ENCODE measurements at places on chromosomes 6 and 20.
A peak's percentile ranks its signal among the peaks of the same experiment; 100 is the strongest.

- no peak for DNase-seq
Measured at GRCh38 chr6:136036071-136036380, 184.5 kb downstream of the PDE7B start.

DNA sequence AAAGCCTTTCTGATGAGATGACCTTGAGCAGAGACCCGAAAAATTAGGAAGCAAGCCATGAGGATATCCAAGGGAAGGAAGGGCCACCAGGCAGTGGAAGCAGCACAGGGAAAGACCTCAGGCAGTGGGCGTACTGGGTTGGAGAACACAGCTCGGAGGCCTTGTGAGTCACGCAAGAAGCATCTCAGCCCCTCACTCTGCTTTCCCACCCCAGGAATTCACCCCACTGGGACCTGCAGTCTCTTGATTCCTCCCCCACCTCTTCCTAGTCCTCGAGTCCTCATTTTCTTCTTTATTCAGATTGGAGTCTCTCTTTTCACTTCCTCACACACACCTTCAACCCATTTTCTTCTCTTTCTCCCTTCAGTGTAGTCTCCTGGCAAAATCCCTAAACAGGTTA, 27.0 kb downstream of the RPRD1B start:
- DNase-seq = no peak

DNA sequence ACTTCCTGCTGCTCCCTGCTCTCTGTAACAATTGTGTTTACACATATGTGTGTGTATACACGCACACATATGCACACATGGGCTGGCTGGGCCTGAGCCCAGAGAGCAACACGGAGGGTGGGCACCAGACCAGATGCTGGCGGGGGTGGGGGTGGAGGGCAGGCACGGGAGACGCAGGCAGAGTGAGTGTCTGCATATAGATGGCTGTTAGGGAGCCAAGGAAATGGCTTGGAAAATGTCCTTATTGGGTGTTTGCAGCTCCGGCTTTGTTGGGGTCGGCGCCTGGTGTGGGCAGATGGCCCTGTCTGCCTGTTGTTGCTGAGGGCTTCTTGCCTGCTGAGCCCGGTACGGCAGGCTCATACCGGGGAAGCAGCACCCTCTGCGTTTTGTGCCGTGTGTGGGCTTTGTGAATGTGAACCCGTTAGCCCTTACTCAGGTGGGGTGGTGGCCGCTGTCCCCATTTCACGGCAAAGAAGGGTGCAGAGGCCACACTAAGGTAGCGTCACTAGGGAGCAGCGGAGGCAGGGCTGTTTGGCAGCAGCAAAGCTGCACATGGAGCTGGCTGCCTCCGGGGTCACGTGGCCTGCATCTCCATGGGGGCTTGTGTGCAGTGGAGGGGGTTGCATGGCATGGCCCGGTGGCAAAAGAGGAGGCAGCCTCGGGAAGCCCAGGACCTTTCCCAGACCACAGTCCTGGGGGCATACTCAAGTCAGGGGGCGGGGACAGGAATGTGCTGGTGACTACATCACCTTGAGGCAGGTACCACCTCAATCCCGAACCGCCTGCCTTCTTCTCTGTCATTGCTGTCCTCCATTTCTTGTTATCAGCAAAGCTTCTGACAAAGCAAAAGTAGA, 47.4 kb upstream of the SRF start:
- DNase-seq = no peak

- DNase-seq = no peak
Measured at GRCh38 chr20:2156666-2157624, 55.3 kb downstream of the STK35 start.

- no peak for DNase-seq
Measured at GRCh38 chr6:20203561-20204511, 8.4 kb downstream of the MBOAT1 start.

DNA sequence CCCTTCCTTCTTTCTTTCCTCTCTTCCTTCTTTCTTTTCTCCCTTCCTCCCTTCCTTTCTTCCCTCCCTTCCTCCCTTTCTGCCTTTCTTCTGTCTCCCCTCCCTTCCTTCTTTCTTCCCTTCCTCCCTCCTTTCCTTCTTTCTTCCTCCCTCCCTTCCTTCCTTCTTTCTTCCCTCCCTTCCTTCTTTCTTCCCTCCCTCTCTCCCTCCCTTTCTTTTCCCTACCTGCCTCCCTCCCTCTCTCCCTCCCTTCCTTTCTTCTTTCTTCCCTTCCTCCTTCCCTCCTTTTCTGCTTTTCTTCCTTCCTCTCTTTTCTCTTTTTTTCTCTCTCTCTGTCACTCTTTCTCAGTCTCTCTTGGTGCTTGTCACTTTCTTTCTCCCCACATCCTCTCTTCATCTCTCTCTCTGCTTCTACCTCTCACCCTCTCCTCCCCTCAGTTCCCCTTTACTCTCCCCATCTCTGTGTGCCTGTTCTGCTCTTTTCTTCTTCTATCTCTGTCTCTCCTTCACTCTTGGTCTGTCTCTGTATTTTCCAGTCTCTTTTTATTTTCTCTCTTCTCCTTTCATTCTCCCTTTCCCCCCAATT, 30.1 kb upstream of the FAM83D start:
- DNase-seq = no peak

DNA sequence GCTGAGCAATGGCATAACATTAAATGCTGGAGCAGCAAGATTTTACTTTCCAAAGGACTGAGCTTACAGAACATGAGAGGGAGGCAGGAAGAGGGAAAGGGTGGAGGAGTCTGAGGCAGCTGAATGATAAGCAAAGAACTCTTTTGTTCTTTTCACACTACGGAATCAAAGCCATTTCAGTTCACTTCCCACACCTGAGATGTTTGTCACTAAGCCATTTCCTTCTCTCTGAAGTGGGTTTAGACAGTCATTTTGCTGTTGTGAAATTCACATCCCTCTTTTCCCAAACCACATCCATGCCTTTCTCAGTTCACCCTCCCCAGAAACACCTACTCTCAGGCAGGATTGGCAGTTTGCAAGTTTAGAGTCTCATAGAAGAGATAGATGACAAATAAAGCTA, 267.9 kb downstream of the ADGRG6 start:
- no peak for DNase-seq

- DNase-seq = no peak
Measured at GRCh38 chr6:157867981-157868380, 44.9 kb downstream of the SNX9 start.

- DNase-seq = no peak
Measured at GRCh38 chr6:169420912-169421543, 167.4 kb upstream of the THBS2 start.

GRCh38 chr6:106748547-106749207, 119.3 kb downstream of the QRSL1 start:
- no peak for DNase-seq

GRCh38 chr20:63215101-63216040, 560 bp downstream of the YTHDF1 start:
- no peak for DNase-seq

- no peak for DNase-seq
Measured at GRCh38 chr6:135030532-135031178, 24.0 kb downstream of the HBS1L start.

- peak; percentile 23 for DNase-seq
Measured at GRCh38 chr6:135535989-135536414, 38.5 kb upstream of the AHI1 start.

DNA sequence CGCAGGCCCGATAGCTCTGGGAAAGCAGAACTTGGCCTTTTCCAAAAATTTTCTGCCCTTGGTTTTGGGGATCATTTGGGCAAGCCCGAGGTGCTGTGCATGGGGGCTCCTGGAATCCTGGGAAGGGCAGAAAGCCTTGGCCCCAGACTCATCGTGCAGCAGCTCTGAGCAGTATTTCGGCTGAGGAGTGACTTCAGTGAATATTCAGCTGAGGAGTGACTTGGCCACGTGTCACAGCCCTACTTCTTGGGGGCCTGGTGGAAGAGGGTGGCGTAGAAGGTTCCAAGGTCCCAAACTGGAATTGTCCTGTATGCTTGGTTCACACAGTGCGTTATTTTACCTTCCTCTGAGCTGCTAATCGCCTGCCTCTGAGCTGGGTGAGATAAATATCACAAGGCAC, 1.1 kb upstream of the BMP2 start:
- no peak for DNase-seq

GRCh38 chr20:20010639-20011500, 6.3 kb upstream of the NAA20 start:
- no peak for DNase-seq

DNA sequence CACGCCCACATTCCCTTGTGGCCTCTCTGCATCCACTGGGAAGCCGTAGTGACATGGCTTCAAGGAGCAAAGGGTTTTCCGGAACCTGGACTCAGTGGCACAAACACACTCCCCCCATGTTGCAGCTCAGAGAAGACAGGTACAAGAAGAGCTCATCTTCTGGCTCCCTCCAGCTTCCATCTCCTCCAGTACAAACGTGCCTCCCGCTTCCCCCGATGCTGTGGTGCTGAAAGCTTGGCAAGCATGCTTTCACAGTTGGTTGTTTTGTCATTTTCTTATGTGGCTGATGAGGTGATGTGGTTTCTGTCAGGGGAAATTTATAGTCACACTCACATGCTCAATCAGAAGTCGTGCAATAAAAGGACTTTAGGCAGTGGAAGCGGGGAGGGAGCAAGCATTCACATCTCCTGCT, 258.5 kb downstream of the KIF16B start:
- no peak for DNase-seq

DNA sequence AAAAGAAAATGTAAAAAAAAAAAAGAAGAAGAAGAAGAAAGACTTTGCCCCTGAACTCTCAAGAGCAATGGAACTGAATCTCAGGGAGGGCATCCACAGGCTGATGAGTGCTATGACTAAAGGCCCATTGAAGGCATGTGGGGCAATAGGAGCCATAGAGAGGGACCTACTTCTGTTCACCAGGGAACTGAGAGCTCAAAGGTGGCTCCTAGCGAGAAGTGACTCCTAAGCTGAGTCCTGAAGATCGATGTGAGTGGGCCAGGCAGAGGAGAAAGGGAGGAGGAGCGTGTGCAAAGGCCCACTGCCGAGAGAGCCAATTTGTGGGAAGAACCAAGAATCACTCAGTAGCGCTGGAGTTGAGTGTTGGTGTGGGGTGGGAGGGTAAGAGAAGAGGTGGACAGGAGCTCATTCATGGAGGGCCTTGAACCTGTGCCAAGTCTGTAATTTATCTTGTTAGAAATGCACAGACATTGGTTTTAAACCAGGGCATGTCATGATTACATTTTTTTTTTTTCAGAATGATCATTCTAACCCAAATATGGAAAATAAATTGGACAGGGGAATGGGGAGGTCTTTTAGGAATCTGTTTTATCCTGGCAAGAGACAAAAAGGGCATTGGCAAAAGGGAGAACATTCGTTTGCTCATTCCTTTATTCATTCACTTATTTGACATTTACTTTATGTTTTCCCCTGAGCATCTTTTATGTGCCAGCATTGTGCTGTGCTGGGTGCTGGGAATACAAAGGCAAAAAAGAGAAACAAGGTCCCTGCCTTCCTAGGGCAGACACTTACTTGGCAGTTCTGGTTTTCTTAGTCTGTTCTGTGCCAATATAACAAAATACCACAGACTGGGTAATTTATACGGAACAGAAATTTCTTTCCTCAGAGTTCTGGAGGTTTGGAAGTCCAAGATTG, 67.4 kb upstream of the DSP start:
- no peak for DNase-seq

- DNase-seq = no peak
Measured at GRCh38 chr6:104477569-104477968, 382.1 kb downstream of the HACE1 start.

- no peak for DNase-seq
Measured at GRCh38 chr6:92339936-92340640, 1079.3 kb downstream of the EPHA7 start.
